NCI-H1105 treated with DMSO at 0.1 percent for 48 hours (cell line): ENCODE measurements at places on chromosomes 3 and 15.

DNA sequence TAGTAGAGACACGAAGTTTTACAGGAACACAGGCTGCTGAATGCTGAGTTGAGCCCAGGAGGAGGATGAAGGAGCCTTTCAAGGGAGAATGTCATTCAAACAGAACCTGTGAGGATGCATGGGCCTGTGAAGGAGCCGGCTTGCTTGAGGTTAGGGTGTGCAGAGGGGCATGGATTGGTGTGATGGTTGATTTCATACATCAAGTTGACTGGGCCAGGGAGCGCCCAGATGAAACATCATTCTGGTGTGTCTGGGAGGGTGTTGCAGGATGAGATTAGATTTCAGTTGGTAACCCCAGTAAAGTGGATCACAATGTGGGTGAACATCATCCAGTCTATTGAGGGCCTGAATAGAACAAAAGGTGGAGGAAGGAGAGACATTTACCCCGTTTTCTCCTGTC, 243.6 kb downstream of the EDEM1 start:
- no peak for DNase-seq

DNA sequence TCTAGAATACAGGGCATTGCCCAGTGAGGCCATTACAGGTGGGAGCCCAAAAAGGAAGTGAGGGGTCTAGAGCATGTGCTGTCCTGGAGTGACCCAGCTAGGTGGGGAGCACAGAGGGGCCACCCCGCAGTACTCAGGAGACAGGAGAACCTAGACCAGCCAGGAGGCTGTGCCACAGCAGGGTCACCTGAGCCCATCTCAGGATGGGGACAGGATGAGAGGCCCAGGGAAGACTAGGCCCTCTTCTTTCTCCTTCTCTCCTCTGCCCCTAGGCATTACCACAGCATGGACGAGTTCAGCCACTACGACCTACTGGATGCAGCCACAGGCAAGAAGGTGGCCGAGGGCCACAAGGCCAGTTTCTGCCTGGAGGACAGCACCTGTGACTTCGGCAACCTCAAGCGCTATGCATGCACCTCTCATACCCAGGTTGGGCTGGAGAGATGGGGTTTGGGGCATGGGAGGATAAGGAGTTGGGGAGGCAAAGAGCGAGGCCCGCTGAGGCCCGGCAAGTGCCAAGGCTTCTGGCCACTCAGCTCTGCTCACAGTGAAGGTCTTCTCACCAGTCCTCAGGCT, 20.6 kb downstream of the LOXL1 start:
- DNase-seq = no peak

DNA sequence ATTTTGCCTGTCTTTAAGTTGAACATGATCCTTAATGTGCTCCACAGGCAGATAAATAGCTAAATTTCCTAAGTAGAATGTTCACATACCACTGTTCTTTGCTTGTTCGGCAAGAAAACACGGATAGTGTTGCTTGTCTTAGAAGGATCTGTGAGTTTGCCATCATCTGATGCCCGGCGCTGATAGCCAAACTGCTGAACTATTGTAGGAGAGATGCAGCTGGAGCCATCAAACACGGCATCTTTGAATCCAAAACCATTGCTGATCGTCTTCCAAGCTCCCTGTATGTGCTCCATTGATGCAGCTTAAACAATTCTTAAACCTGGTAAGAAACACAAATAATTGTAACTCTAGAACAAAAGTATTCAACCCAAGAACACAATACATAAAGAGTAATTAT, 45.5 kb downstream of the RAF1 start:
- DNase-seq = no peak

DNA sequence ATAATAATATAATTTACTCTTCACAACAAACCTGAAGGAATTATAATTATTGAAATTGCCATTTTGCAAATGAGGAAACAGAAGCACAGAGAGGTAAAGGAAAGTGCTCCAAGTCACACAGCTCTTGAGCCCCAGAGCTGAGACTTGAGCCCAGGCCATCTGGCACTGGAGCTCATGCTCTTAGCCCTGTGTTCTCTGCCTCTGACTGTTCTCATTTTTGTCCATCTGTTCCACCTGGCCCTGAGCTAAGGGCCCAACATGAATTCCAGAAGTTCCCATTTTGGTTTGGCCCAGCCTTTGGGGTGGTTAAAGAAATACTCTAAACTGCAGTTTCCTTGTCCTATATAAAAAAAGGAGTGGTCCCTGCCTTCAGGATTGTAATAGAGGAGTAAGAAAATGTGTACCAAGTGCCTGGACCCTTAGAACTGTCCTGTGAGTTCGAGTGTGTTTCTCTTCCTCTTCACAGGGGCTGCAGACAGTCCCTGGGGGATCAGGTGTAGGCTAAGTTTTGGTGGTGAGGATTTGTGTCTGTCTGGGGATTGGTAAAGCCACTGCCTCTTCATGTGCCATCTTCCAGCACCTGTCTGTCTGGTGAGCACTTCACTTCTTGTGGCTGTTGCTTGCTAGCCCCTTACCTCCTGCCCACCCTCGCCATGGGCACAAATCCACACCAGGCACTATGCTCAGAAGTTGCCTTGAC, 91.8 kb downstream of the DNAJB8 start:
- DNase-seq = no peak

DNA sequence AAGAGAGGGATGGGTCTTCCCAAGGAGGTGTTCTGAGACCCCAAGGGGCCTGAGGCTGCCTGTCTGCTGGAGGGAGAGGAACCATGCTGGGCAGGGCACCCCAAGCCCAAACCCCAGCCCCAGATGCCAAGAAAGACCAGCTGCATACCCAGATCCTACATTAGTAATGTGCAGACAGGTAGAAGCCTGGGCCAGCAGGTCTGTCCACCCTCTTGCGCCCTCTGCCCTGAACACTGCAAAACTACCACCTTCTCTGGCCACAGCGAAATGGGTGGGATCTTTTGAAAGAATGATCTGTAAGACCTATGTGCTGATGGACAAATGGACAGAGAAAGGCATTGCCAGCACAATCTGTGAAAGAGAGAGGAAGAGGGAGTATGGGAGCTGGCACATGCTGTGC, 283.2 kb downstream of the EPHB1 start:
- no peak for DNase-seq

DNA sequence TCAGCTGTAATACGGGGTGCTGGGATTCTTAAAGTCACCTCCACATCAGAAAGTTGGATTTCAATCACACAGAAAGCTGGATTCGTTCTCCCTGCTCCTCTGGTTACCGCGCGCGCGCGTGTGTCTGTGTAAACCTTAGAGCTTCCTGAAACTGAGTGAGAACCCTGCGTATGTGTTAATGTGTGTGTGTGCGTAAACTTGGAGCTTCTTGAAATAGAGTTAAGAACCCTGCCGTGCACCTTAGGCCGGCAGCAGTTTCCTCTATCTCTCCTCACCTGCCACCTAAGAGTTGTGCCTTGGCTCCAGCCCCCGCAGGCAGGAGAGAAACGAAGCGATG, 531 bp downstream of the LZTFL1 start:
- DNase-seq = no peak

DNA sequence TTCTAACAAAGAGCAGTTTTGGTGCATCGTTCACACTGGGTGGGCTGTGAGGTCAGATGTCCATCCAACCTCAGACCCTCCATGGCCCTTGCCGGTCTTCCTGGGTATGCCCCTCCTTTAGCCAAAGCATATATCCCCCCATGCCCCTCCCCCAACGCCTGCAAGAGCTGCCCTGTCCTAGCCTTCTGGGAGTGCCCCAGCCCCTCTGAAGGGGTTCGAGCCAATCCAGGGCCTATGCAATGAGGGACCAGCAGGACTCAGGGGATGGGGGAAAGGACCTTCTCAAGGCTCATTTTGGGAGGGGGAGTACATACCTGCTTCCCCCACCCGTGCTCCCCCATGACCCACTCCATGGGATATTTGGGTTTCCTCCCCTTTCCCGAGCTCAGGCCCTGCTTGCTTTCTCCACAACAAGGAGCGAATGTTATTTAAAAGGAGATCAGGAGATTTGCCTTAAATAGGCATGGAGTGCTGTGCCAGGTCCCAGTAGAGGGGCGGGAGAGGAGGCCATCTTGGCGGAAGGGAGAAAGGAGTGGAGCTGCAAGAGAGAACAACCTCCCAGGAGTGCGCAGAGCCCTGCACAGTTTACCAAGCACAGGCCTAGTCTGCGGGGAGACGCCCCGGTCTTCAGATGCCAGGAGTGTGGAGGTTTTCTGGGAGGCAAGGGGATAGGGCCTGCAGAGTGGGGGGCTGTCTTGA, 18.2 kb downstream of the PIF1 start:
- DNase-seq = no peak

- no peak for DNase-seq
These were observed 63.9 kb downstream of the IMPG2 start for GRCh38 chr3:101256511-101256910.

DNA sequence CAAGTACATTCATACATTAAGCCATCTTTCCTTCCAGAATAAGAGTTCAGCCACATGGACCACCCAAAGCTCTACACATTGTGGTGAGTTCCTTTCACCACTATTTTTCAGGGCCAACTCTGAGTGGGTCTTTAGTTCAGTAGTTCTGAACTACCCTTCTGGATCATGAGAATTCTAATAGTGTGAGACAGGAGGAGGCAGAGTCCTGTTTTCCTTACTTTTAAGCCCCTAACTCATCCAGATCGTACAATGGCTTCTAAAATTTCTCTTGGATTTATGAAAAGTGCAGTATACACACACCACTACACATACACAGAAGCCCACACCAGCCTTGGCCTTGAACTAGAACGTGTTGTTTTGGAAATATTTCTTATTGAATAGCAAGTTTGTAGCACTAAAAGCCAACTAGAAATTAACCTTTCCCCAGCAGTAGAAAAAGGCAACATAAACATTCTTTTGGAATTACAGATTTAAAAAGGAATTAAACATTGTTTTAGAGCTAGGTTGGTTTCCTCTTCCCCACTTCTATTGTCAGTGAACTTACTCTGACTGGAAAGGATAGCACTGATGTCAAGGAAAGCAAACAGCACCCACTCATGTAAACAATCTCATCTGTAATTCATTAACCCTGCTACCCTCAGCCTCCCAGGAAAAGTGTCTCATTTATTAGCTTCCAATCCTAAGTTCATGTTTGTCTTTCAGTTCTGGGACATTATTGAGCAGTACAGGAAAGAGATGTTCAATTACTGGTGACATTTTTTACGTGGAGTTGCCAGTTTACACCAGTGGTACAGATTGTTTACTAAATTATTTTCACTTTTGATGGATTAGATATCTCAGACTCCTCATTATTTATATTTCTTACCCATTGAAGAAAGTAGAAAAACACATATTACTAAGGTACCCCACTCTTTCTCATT, 95.7 kb upstream of the AGTR1 start:
- no peak for DNase-seq

DNA sequence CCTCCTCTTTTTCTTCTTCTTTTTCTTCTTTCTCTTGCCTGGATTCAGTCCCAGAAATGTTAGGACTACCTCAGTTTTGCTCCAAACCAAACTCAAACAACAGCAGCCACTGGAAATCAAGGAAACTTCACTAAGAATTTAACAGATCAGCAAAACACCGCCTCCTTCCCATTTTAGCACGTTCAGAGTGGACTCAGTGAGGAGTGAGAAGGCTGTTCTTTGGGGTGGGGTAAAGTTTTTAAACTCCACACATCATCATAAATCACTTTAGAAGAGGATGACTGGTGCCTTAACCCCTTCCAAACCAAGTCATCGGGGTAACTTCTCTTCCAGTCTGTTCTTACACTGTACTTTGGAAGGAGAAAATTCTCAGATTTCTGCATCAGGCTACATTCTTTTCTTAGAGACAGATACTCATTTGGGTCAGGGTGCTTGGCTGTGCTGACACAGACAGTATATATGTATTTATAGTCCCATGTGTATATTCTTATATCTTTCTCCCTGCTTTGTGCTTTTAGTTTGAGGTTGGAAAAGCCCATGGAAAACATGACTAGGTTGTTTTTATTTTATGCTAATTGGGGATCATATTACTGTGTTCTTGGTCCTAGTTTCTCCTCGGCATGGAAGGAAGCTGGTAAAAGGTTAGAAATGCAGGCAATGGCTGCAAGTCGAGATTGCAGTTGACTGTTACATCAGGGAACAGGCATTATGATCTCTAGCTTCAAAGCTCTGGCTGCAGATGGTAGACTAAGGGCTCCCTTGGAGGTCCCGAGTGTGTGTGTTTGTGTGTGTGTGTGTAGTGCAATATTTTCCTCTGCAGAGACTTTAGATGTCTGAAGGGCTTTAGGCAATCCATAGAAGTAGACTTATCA, at the start of gene CCDC80:
Gene CCDC80, minus strand, starts transcription at position 214 of the 872 bp plus-strand sequence. CDS start 1,238 bp downstream, outside the sequence.
- no peak for DNase-seq

DNA sequence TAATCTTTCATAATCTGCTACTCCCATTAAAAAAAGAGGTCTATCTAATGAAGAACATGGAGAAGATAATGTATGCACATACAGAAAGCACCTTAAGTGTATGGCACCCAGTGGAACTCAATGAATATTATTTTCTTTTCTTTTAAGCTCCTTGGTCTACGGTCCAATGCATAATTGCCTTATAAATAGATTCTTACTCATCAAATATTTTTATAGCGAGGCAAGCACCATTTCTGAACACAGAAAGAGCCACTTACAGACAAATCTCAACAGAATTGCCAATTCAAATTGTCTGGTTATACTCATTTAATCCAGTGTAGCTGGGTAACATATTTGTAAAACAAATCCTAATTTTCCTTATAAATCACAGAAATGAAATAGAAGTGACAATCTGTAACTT, 6.3 kb downstream of the PDZRN3 start:
- DNase-seq = no peak

DNA sequence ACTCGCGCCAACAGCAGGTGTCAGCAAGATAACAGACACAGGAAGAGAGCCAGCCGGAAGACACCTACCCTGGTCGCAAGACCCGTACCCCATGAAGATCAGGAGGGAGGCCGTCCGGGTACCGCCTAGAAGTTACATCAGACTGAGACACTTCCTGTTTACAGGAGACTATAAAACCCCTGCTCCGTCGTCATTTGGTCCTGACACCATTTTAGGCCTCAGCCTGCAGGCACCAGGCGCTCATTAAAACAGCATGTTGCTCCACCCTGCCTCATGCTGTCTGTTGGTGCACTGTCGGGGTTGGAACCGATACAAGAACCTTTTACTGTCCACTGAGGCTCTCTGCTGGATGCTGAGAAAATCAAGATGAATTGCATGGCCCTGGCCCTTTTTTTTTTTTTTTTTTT, 15.6 kb upstream of the PRTG start:
- DNase-seq = no peak

DNA sequence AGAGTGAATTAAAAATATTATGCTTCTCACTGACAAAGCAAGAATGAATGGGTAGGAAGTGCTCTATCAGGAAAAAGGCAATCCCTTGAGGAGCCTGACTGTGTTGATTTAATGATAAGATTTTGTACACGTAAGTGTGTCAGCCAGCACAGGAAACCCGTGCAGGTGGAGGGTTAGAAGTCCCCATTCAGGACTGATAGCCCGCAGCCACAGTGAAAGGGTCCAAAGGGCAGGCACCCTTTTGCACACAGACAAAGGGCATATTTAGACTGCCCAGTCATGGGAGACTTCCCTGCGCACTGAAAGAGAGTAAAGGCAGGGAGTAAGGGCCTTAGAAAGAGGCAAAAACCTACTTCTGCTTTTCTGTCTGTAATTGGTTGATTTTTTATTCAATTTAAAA, 26.4 kb upstream of the SKIL start:
- DNase-seq = no peak

GRCh38 chr15:78624651-78625590, 4.1 kb upstream of the CHRNA3 start:
- no peak for DNase-seq
